ENCODE measurements at places on chromosomes 4 and X. TPM values are rescaled to one million over a fixed set of nuclear protein-coding genes. Genes with fewer than 3 reads are reported as not detected.

Gene IL13RA1
- total RNA-seq: 32.4 TPM

Gene COL4A5
- total RNA-seq: 28.6 TPM

Gene RAB39B
- 0.35 TPM for total RNA-seq

Gene C4orf51
- not detected for total RNA-seq

Gene RAB33A
- total RNA-seq: 10.6 TPM

Gene BEND2
- total RNA-seq: not detected

Measured in pericardium fibroblast (primary cell).